ENCODE measurements at places on chromosomes 7 and 10.

GRCh38 chr10:98384531-98385133 is 30.4 kb downstream of the PYROXD2 start:
- DNase-seq, result no peak

- no peak for DNase-seq
Measured at GRCh38 chr7:25894002-25894901, 257.7 kb upstream of the NFE2L3 start.

- no peak for DNase-seq
Measured at GRCh38 chr7:77913977-77914607, 115.5 kb downstream of the PHTF2 start.

- peak; percentile 29 for DNase-seq
Measured at GRCh38 chr10:49508249-49508648, 30.7 kb downstream of the ERCC6 start.

- no peak for DNase-seq
Measured at GRCh38 chr10:30080161-30080560, 20.8 kb upstream of the JCAD start.

DNA sequence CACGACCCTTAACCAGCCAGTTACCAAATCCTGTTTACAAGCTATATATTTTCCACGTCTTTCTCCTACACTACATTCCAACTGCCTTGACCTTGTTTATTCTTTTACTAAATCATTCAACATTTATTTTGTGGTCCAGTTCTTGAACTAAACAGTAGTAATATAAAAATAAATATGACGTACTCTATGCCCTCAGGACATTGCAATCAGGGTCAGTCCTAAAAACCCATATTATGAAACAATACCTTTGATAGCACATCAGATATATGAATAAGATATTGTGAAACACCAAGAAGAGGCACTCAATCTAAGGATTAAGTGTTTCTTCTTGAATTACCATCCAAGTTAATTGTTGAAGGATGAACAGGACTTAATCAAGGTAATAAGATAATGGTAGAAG is 52.5 kb upstream of the WNT16 start:
- DNase-seq, result no peak

DNA sequence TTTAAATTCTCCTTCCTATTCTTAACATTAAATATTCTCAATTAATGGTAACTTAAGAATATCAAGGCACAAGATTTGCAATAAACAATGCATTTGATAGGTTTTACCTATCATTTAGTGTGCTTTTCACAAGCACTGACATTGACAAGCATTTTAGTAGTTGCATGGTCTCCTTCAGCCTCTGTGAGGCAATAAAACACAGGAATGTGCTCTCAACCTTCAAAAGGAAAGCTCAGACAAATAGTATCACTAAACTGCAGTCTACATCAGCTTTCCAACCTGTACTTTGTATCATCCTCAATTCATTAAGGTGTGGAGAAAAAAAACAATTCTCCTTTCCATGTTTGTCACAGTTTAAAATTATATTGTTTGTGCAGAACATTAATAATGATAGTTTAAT is 51.1 kb upstream of the TSPAN13 start:
- no peak for DNase-seq

DNA sequence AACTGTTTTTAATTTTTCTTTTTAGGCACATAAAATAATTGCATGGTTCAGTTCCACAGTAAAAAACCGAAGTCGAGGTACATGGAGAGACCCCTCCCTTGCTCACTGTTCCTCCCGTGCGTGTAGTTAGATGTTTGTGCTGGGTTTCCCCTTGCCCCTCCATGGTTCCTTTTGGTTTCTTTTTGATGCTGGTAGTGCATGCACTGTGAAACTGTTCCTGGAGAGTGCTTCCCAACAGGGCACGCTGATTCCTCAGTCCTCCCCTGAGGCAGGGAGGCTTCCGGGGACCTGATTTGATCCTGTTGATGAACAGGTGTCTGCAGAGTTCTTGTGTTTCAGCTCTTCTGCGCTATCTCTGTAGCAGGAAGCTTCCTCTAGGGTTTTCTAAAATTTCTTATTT is 69.5 kb downstream of the ADCY1 start:
- DNase-seq, result no peak

DNA sequence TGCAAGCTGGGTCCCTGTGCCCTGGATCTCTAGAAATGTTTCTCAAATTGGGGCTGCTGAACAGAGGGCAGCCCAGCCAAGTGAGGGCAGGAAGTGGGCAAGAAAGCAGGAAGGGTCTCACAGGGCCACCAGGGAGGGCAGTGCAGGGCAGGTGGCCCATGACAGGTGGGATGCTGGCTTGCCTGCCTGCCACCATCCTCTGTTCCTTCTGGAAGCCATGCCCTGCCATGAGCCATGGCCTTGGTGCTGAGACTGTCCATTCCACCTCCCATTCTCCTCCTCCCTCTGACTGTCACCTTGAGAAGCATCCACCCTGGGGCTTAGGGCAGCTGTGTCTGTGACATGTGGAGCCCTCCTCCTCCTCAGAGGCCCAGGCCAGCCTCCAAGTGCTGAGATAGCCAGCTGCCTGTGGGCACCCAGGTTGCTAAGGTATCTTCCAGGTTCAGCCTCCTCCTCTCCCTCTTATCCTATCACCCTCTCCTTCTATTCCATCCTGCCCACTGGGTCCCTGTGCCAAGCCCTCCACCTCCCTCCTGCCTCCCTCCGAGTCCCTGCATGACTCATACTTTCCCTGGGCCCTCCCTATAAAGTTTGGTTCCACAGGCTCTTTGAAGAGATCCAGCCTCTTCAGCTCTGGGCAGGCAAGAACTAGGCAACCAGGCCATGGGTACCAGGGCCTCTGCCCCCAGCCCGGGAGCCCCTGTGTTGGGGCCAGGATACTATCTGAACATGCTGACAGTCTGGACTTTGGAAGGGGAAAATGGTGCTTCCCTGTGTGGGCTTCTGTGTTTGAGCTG is 1.3 kb downstream of the VSIR start:
- DNase-seq, result peak; percentile 42

DNA sequence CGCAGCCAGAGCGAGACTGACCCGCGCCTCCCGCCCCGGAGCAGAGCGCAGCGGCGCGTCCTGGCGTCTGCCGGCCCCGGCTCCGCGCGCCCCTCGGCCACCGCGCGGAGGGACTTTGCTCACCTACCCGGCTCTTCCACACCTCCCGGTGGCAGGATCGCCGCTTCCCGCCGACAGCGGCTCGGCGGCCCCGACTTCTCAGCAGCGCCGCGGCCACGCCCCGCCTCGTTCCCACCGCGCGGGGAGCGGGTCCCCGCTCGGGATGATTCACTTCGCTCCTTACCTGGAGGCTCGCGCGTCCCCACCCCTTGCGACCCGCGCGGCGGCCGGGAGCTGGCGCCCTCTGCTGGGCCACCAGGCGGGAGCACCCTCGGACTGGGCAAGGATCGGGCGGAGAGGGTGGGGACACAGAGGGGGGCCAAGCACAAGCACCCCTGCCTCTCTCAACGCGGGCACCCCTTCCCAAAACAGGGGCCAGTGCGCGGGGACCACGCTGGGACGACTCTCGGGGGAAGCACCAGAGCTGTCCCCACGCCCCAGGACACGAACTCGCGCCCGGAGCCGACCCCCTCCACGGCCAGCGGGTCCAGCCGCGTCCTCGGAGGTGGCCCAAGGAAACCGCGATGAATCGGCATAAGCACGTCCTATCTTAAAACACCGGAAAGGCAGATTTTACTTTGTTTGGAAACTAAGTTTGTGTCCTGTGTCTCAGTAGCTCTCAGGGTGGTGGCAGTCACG is 101.0 kb upstream of the SVIL start:
- DNase-seq, result peak; percentile 51

GRCh38 chr7:74612015-74612829 is 45.3 kb upstream of the GTF2I start:
- DNase-seq, result no peak

DNA sequence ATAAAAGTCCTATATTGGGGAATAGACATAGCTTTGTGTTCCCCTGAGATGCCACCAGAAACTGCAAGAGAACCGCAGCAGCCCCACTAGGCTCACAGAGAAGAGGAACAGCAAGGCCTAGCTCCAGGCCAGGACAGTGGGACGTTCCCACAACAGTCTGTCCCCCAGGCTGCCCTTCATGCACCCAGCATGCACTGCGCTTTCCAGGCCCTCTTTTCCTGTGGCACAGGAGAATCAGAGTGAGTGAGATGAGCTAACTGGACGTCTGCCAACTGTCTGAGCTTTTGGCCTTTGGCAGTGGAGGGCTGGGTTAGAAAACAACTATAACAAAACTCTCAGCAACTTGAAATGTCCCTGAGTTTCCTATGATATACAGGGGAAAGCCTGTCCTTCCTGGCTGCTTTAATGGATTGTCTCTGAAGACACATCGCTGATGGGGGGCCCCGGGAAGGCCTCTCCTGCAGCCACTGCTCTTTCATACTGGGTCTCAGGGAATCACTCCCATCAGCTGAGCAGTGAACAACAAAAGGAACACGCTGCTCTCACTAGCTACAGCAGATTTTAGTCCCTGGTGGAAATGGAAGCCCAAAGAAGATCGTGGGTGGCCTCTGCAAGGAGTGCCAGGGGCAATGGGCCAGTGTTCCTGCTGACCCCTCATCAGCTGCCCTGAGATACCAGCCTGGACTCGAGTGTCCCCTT is 53.5 kb downstream of the PODXL start:
- DNase-seq, result no peak

DNA sequence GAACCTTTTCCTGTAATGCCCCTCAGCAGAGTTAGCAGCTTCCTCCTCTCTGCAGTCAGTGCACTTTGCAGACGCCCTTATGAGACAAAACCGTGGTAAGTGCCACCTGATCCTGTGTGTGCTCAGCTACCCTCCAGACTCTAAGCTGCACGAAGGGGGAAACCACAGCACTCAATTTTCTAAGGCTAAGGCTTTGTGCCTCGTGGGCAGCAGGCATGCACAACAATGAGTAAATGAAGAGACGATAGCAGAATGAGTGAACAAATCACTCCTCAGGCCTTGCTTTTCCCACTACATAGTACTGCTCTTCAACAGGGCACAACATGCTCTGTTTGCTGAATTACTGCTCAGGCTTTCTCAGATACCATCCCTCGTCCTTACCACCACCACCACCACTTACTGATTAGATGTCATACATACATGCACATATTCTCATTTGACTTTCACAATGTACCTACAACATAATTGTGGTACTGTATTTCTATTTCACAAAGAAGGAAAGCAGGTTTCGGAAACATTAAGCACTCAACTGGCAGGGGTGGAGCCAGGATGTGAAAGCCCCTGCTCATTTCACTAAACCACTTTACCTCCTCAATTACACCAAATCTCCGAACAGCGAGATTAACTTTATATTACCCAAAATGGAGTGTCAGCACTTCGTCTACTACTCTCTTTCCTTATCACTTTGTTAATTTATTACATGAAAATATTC is 85.4 kb downstream of the ICA1 start:
- DNase-seq, result peak; percentile 86

DNA sequence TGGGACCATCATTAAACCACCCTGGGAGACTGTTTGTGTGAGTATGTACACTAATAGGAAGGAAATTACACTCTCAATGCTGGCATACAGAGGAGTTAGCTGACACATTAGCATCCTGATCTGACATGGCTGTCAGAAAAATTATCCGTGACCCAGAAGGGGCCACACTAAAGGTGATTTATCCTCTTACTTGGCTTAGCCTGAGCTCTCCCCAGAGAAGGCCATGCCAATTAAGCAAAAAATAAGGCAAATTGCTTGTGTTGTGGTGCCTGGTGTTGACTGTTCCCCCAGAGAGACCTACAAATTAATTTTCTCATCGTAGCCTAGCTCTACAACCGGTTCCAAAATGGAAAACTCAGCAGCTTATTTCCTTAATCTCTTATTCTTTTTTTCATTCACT is 992.3 kb downstream of the KCNMA1 start:
- DNase-seq, result no peak

DNA sequence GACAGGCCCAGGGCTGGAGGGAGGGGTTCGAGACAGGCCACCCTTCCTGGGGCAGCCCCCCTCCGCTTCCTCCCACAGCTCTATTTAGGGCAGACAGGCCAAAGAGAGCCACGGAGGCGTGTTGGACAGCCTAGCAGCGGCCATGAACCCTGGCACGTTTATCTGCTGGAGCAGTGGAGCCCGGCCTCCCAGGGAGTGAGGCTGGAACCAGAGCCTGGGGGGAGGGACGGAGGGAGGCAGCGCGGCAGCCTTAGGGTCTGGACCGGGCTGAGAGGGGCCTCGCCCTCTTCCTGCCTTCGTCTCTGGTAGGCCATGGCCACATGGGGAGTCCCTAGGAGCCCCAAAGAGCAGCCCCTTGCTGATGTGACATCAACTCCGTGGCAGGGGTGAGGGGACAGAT is 17.1 kb downstream of the UNCX start:
- DNase-seq, result no peak

DNA sequence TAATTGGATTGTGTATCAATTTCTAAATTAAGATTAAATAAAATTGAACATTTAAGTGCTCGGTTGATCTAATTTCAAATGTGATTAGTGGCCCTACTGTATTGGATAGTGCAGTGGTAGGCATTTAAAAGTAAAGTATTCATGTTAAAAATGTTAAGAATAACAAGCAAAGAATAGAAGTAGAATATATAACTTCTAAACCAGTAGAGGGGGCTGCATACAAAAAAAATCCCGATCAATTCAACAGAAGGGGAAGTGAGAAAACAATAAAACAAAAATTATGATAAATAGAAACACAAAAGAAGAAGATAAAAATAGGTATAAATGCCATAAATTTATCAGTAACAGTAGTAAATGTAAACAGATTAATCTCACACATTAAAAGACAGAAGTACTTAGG is 24.9 kb upstream of the WDFY4 start:
- DNase-seq, result peak; percentile 62

DNA sequence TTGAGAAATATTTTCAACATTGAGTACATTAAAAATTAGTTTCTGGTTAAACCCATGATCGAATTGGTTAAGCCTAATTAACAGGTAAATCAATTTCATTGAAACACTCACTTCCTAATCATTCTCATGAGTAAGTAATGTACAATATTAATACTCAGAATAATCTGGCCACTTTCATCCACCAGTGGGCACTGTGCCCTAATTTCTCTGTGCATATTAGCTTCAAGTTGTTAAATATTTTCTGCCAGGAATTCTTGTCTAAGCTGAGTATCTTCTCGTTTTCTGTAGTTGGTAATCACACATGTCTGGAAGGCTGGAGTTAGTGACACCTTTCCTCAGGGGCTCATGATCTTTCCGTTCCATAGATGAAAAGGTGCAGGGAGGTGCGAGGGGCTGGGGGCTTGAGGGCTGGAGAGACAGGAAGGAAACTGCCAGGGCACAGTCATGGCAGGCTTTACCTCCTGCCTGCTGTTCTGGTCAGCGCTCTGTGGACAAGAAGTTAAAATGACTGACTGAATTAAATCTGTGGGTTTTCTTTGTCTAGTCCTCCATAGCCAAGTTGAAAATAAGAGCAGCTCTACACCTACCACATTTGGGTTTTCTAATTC is 71.9 kb downstream of the WIPF3 start:
- peak; percentile 22 for DNase-seq

- no peak for DNase-seq
Measured at GRCh38 chr10:112562809-112563663, 116.0 kb downstream of the VTI1A start.

GRCh38 chr7:131948434-131949053 is 392.1 kb upstream of the PODXL start:
- no peak for DNase-seq
